Hippocampal formation (tissue), 2 donors: ENCODE measurements at places on chromosomes 6 and 20.
A peak's percentile ranks its signal among the peaks of the same experiment; 100 is the strongest.

DNA sequence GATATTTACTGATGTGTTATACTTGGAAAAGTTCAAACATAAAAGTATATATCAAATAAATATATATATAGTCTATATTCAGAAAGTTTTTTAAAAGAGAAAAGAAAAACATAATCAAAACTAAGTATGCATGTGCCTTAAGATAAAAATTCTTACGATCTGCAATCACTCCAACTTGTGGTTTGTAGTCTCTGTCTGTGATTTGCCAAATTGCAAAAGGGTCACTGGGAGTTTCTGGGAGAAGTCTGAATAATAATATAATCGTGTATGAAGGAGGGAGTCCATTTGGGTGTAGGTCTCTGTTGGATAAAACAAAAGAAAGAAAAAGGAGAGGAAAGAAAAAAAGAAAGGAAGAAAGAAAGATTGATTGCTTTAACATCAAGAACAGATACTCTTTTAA is 92.4 kb downstream of the COL12A1 start:
- DNase-seq: no peak

- no peak for DNase-seq
These were observed 91.3 kb upstream of the THEMIS start for GRCh38 chr6:127992144-127992543.

DNA sequence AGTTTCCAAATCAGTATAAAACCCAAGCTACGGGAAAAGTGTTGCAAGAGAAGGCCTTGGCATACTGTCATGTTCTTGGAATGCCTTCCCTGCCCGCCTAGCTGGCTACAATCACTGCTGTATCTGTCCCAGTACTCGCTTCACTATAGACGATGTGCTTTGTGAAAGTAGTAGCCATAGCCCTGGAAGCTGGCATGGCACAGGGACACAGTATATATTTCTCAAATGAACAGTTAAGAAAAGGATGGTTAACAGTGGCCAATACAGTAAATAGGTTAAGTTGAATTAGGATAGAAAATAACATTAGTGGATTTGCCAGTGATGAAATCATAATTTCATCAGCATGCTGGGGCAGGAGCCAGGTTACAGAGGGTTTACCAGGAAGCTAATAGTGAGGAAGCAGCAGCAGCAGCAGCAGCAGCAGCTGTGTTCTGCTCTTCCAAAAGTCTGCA is 499.3 kb downstream of the CDKAL1 start:
- no peak for DNase-seq

- no peak for DNase-seq
These were observed 50.9 kb downstream of the ILRUN start for GRCh38 chr6:34645627-34646026.

DNA sequence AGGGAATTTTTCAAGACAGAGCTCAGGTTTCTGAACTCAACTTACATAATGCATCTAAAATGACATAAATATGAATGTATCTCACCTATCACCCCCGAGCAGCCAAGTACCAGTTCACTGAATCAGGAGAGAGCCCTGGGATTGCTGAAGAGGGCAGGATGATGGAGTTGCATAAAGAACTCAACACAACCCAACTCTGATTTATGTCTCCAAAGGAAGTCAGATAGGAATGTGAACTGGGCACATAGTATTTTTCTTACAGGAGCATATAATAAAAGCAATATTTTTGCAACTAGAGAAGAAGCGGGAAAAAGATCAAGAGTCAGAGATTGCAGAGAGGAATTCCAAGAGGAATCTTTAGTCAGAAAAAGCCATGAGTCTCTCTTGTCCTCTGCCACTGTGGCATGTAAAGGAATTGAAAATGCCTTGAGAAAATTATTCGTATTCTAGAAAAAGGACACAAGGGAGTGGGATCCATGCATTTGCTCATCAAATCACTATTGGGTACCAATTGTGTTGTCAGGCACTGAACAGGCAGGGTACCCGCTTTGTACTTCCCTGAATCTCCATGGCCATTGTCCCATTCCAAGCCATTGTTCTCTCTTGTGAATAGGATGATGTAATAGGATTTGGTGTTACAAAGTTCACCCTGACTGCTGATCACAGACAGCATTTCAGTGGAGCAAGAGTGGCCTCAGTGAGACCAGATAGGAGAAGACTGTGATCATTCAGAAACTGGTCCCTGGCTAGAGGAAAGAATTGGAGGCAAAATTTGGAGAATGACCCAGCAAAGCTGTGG is 16.3 kb downstream of the RIN2 start:
- peak; percentile 38 for DNase-seq

GRCh38 chr6:152636609-152637295 is 410 bp downstream of the SYNE1 start:
- DNase-seq: no peak

DNA sequence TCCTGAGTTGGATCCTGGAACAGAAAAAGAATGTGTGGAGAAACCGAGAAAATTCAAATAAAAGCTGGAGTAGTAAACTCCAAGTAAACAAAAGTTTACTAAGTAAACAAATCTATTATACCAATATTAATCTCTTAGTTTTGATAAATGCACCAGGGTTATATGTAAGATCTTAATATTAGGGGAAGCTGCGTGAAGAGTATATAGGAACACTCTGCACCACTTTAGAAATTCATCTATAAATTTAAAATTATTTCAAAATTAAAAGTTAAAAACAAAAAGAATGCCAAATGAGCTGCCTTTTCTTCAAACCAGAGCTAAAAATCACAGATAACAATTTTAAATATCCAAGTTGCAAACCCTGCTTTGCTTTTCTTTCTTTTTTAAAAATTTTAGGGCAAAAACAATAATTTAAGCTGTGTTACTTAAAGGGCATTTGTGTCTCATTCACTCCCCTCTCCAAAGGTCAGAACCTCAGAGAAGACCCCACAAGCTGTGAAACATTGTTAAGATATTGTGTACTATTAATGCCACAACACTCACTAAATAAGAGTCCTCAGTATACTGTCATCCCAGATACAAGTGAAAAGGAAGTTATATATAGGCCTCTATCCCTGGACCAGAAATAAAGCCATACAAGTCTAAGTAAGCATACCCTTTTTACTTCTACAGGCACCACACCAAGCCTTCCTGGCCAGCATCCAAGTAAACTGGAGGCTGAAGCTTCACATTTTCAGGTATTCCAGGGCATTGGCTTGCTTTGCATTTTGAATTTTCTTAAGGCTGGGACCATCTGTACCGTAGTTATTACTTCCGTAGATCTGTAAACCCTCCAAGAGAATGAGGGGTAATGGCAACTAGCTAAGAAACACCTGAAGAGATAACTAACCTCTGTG is 7.0 kb downstream of the DNAAF9 start:
- DNase-seq: no peak

GRCh38 chr6:30842754-30843610 is 41.3 kb upstream of the DDR1 start:
- DNase-seq: no peak

GRCh38 chr6:34181908-34182307 is 36.0 kb upstream of the GRM4 start:
- no peak for DNase-seq

- no peak for DNase-seq
These were observed 409.6 kb downstream of the GRIK2 start for GRCh38 chr6:101803136-101803535.

DNA sequence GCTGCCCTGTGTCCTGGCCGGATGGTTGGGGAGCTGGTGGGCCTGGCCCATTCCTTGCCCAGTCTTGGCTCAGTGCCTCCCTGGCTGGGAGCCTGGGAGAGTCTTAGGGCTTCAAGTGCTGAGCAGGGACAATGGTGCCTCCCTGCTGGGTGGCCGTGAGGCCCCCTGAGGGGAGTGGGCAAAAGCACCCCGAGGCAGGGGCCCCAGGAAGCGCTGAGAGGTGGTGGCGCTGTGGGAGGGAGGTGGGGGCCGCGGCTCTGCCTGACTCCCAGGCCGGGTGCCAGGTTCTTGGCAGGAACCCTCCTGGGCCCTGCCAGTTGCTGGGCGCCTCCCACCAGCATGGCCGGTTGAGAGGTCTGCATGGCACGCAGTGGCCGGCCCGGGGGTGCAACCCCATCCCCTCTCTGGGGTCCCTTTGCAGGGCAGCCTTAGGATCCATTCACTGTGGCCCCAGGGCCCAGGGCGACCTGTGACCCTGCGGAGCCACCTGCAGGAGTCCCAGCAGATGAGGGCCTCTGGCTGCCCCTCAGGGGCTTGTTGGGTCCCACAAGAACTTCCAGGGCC is 9.2 kb upstream of the RPS21 start:
- DNase-seq: peak; percentile 22

- no peak for DNase-seq
These were observed 10.8 kb downstream of the ADGRF4 start for GRCh38 chr6:47709160-47709559.

- DNase-seq: no peak
These were observed 46.6 kb downstream of the ZMYND8 start for GRCh38 chr20:47309806-47310426.

DNA sequence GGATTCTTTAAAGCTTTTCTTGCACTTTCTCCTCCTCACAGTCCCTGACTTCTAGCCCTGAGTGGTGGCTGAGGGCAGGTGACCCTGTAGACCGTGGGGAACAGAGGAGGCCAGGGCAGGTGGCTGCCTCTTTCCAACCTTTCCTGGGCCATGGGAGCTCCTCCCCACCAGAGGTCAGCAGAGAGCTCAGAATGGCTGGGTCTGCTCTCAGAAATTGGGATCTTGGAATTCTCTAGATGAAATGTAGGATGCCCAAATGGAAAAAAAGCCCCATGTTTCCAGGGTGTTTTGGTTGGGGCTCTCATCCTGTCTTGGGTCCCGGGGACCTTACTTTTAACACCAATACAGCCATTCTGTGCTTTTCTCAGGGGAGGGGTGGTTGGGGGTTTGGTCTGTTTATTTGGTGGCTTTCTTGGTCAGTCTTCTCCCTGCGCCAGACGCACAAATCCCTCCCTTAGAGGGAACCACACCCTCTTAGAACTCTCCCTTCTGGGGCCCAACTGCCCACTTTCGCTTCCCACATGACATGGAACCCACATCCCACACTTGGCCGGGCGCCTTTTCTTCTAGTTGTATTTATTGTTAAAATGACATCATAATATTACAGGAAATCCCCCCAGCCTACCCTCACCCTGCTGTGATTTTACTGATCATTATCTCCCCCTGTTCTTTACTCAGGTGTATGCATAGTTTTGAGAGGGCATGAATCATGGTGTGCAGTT is 17.9 kb downstream of the GNAS start:
- peak; percentile 52 for DNase-seq

DNA sequence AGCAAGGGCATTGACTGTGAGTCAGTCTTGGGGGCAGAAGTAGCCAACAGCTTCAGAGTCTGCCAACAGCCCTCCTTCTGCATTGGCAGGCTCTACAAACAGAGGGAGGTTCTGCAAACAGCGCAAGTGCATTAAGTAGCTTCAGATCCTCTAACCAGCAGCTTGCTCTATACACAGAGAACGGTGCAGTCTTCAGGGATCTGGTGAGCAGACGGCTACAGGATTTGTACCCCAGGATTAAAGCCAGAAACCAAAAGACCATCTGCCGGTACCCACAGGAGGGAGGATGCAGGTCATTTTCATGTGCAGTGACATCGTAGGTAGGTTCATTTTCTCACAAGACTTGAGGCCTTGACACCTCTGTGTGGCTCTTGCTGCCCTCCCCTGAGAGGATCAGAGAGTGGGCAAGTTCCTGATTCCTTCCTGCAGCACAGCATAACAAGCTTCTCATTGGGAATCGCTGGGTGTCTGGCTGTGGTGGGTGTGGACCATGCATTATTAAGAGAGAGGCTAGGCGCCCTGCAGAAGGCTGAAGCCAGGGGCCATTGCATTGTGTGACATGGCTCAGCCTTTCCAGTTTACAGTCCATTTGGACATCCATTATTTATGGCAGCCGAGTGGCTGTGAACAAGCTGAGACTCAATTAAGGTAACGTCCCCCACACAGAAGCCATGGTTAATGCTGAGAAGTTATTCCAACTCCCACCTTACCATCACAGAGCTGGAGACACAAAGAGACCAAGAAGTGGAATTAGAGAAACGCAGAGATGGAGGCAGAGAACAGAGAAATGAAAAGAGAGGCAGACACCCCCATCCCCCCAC is 250.0 kb downstream of the LRFN2 start:
- DNase-seq: no peak

DNA sequence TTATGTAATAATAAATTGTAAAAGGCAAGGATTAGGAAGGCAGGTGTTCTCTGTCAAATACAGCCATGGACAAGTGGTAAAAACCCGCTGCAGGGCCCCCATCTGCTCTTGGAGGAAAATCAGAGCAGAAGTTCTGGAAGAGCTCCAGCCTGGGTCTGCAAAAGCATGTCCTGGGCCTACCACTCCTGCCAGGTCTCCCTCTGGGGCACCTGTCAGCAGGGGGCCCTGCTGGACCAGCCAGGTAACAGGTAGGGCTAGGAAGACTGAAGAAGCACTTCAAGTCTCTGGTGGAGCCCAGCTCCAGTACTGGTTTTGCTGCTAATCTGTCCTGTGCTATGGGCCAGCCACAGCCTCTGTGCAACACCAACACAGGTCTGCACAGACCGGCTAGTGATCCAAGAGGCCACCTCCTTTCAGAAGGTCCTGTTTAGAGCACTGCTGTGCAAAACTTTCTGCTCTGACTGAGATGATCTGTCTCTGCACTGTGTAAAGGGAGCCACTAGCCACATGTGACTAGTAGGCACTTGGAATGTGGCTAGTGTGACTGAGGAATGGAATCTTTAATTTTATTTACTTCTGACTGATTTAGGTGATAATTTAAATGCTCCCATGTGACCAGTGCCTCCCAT is 30.2 kb downstream of the RRBP1 start:
- no peak for DNase-seq

GRCh38 chr6:70304616-70305015 is 1.7 kb upstream of the COL9A1 start:
- DNase-seq: no peak

DNA sequence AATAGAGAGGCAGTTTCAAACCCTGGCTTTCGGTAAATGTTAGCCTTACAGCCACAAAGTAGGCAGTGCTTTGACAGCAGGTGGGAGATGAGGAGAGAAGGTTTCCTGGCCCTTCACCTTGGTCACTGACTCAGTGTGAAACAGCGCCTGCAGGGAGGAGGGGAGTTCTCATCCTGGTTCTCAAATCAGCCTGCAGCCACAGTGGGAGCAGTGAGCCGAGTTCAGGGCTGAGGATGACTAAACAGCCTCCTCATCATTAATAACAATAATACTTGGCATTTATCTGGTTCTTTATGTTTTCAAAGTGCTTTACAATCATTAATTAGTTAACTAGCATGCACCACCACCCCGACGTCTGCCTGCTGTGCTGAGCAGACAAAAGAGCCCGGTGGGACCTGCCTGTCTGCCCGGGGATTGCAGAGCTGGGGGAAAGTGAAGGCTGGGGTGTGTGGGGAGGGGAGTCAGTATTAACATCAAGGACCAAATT is 59.6 kb downstream of the PRDM1 start:
- no peak for DNase-seq

DNA sequence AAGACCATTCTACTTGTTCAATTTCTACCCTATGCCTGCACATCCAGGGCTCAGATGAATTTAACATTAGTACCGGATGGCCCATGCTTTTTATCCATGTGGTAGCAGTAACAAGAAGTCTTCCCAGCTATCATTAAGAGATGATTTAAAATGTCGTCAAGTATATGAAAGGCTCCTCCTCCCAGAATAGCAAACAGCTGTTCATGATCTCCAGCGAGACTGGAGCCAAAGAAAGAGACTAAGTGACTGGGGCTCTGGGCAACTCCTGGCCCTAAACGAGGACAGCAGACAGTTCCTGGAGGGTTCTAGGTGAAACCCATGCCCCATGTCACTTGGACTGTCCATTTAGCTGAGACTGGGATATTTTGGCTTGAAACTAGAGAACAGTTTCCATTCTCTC is 160.8 kb downstream of the CDC5L start:
- no peak for DNase-seq

GRCh38 chr6:157708933-157709332 is 114.1 kb upstream of the SNX9 start:
- DNase-seq: no peak
